RCC 7860 (cell line): ENCODE measurements at places on chromosomes 7 and 10.

DNA sequence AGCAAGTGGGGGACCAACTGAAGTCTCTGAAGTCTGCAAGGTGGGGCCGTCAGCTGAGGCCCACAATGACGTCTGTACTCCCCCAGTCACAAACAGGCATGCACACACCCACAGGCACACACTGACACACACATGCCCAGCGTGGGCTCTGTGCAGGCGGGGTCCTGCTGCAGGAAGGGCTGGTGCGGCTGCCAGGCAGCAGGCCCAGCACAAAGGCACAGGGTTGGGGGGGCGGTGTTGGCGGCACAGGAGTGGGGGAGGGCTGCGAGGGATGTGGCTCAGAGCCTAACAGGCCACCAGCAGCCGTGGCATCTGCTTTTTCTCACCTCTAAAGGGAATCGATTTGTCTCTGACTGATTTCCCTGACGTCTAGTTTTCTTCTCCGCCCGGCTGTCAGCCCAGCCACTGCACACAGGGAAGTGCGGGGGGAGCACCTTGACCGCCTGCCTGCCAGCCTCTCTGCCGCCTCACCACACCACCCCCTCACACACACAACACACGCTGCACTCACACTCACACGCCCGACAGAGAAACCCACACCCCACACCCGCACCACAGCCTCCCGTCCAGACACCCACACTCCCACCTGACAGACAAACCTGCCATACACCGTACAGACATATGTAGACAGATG, 43.5 kb upstream of the ZMIZ1 start:
- no peak for DNase-seq

DNA sequence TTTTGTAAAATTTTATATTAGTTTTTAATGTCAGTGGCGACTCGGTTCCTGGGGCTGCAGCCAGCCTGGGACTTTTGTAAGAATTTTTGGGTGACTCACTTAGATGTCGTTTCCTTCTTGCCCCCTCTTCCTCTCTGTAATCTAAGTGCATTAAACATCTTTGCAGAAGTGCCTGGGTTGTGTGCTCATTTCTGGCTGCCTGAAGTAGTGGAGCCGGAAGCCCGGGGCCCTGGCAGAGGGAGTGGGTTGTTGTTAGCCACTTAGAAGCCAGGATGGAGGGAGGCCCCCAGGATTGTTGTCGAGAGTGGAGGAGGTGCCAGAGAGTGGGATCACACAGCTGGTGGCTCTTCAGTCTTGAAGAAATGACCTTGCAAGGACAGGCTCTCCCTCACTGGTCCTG, 11.0 kb upstream of the TRIM8 start:
- peak; percentile 58 for DNase-seq

DNA sequence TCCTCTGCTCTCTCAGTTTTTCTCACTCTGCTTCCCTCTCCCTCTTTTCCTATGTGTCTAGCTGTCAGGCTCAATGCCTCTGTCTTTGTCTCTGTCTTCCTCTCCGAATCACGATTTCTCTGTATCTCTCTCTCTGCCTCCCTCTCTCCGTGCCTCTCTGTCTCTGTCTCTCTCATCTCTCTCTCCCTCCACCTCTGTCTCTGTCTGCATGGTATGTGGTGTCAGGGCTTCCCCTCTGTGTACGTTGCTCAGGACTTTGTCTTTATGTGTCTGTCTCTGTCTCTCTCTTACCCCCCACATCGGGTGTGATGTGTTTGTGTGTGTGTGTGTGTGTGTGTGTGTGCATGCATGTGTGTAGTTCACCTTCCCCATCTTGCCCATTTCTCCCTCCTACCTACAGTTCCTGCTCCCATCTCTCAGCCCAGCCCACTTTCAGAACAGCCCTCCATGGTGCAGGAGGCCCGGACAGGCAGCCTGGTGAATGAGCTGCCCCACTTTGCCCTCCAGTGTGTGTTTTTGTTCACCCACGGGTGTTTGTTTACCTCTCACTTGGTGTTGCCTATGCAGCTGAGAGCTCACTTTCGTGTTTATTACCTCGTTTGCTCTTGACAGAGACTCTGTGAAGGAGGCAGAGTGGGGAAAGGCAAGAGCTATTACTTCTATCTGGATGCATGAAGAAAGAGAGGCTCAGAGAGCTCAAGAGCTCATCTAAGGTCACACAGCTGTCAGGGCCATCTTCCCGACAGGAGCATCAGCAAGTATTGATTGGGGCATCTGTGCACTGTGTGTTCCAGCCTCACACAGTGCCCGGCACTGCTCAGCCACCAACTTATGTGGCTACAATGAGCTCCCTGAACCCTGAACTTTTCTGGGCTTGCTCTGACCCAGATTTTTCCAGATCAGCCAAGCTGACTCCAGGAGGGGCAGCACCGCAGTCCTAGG, 163.5 kb upstream of the ZMIZ1 start:
- DNase-seq, result no peak

DNA sequence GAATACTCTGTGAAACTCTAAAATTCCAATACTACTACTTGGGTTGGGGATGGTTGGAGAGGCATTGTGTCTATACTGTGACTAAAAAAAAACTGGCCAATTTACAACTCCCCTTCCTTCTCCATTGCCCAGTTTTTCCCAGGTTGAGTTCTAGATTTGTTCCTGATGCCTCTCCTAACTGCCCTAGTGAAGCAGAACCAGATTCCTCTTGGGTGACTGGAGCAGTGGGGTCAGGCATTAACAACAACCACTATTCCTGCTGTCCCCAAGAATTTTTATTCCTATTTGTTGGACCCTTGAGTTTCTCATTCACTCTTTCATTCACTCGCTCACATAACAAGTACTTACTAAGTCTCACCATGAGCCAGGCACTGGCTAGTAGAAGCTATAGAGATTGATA, 5.8 kb downstream of the GOT1 start:
- no peak for DNase-seq

DNA sequence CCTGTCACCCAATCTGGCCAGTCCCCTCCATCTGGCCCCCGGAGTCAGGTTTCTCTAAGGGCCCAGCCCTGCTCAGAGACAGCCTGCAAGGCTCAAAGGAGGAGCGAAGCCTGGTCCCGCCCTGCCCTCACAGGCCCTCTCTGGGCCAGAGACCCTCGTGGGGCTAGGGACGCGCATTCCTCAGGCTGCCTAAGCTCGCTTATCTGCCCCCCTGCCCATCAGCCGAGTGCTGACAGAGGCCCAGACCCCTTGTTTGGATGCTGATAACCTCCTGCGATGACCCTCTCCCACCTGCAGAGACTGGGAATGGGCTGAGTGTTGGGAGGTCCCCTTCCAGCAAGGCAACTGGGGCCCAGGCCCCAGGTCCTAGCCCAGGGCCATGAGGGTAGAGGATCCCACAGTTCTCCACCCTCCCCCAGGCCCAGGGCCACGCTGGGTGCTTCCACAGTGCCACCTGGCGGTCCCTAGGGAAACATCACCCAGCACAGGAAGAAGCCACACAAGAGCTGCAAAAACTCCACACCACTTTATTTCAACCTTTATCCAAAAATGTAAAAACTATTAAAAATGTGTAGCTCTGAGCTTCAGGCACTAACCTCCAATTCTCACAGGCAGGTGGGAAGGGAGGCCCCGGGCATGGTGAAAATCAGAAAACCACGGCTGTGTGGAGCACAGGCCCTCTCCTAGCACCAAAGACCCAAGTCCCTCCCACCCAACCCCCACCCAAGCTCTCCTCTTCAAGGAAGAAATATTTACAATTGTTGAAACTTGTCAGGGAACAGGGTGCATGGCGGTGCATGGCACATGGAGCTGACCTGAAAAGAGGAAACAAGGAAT, 2.2 kb downstream of the NPM3 start:
- peak; percentile 40 for DNase-seq
